CD4-positive, alpha-beta T cell treated with Interleukin-10 for 1 hour (primary cell): ENCODE measurements at places on chromosomes 11 and 22.
A peak's percentile ranks its signal among the peaks of the same experiment; 100 is the strongest.

DNA sequence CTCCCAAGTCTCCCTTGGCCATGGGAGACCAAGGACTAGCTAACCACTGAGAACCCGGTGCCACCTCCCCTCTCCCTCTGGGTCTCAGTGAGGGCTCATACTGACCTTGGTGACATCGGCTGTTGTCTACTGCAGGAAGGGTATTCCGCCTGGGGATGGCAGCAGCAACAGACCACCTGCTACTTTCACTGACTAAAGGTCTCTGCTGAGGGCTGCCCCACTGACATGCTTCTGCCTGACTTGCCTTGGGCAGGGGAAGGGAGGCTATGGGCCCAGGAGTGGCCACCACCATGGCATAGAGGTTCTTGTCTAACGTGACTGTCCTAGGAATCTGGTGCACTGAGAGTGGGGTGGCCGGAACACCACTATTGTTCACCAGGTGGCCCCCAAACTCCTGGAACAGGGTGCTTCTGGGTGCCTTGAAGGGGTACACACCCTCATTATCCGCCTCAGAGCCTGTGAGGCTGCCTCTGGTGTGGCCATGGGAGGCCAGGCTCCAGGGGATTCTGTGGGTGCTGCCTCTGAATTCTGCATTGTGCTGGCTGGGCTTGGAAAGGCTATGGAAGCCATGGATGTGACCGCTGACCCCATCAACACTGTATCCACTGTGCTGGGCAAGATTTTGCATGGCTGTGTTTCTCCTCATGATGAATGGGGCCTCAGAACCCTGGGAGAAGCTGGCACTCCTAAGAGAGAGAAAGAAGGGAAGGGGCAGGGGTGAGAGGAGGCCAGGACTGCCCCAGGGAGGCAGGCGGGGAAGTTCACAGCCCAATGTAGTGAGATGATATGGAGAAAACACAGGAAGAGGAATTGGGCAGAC is 38.3 kb downstream of the GAB4 start:
- no peak for DNase-seq

GRCh38 chr11:72807021-72807693 is 7.1 kb upstream of the ATG16L2 start:
- no peak for DNase-seq

- no peak for DNase-seq
Observed at GRCh38 chr11:130817330-130817944, 98.8 kb downstream of the SNX19 start.

DNA sequence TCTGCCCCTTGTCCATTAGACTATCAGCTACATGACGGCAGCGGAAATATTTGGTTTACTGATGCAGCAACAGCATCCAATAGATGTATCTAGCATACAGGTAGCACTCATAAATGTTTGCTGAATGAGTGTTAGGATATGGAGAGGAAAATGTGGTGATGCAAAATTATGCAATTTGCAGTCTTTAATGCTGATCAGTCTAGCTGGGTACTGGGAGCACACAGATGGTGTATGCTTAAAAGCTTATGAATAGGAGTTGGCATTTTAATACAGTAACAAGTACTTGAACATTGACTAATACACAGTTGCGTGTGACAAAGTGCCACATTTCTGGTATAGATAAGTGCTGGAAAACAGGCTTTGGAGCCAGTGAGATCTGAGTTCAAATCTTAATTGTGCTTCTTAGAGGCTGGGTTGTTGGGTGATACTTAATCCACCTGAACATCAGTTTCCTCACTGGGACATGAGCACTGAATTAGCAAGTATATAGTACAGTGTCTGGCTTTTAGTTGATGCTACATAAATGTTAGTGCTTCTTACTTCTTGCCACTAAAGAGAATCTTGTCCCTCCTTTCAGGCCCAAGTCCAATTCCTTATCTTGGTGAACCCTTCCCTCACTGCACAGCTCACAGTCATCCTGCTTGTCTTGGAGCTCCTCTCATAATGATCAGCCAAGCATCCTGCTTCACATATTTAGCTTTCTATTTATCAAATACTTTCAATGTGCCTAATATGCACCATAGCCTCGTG is 99.6 kb downstream of the TIMP3 start:
- no peak for DNase-seq

- no peak for DNase-seq
Observed at GRCh38 chr11:71322861-71323582, 70.6 kb upstream of the SHANK2 start.

- no peak for DNase-seq
Observed at GRCh38 chr11:131468565-131468964, 98.2 kb downstream of the NTM start.

DNA sequence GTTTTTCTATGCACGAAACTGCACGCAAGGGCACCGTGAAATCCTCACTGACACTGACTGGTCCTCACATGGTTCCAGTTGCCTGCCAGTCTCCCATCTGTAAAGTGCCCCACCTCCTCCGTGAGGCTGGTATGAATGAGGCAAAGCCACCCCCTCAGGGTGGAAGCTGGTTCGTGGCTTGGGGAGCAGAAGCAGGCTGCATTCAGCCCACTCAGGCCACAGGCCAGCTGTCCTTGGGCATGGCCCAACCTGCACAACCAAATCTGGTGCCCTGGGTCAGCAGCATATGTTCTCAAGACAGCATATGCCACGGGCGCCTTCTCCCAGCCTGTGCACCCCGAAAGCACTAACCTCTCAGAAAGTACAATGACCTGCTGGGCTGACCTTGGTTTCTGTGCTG is 29.3 kb downstream of the SERPINH1 start:
- DNase-seq, result no peak

DNA sequence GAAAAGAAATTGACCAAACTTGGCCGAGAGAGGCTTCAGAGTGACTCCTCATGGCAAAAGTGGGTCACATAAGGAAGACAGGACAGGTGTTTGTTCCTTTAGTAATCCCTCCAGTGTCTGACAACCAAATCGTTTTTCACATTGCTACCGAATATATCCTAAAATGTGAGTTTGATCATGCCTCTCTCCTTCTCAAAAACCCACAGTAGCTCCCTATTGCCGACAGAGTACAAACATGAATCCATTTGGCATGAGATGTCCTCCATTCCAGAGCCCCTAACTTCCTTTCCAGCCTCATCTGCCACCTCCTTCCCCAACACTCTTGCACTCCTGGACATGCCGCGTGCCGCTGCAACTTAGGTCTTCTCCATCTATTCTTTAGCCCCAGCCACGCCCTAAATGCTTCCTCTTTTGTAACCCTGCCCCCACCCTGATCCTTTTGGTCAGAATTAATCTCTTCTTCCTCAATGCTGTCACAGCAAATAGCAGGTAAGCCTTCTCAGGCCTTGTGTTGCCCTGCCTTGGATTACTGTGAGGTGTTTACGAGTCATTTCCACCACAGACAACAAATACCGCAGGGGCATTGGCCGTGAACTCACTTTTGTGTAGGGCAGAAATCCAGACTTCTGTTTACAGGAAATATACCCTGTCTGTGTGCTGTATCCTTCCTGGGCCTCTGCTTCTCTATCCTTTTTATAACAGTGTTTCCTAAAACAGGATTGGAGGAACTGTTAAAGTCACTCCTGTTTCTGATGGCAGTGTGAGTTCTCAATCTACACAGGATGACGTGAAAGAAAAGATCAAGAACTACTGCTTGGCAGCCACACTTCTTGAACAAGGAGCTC is 66.0 kb upstream of the FTH1 start:
- peak; percentile 15 for DNase-seq

- no peak for DNase-seq
Observed at GRCh38 chr11:18248561-18248960, at the start of gene SAA2. TSS of gene SAA2 (minus strand) at chr11:18248668. CDS start at chr11:18248011, 657 bp downstream.
